Body of pancreas (tissue), 4 donors: ENCODE measurements at places on chromosomes 6 and 20. TPM values are rescaled to one million over a fixed set of nuclear protein-coding genes. Genes with fewer than 3 reads are reported as not detected.

TRMT11 gene
- 26.7 TPM for total RNA-seq

LY6G5C gene
- total RNA-seq: not detected

DNA sequence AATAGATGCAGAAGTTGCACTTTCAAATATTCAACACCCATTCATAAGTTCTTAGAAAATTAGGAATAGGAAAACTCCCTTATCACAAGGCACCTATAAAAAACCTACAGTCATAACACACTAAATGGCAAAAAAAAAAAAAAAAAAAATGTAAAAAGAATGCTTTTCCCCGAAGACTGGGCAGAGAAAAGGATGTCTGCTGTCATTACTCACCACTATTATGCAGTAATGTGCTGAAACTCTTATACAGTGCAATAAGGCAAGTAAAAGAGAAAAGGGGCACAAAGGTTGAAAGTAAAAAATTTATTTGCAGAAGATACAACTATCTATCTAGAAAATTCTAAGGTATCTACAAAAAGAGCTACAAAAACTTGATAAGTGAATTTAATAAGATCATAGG lies 607.8 kb upstream of the ARID1B start:
- H3K27ac ChIP-seq: no peak overlapping the region
- no peak for DNase-seq
- H3K27me3 ChIP-seq: no peaks in the 10 kb centered on the region
- H3K4me3 ChIP-seq: no peak overlapping the region

GRCh38 chr6:156875062-156875461 lies 97.9 kb downstream of the ARID1B start:
- no peak overlapping the region for H3K27ac ChIP-seq
- DNase-seq: no peak
- H3K27me3 ChIP-seq: no peaks in the 10 kb centered on the region
- peaks cover 40% of the 10 kb centered on the region for H3K4me1 ChIP-seq
- no peaks in the 10 kb centered on the region for H3K36me3 ChIP-seq

MGME1 gene
- 6.5 TPM for total RNA-seq

DNA sequence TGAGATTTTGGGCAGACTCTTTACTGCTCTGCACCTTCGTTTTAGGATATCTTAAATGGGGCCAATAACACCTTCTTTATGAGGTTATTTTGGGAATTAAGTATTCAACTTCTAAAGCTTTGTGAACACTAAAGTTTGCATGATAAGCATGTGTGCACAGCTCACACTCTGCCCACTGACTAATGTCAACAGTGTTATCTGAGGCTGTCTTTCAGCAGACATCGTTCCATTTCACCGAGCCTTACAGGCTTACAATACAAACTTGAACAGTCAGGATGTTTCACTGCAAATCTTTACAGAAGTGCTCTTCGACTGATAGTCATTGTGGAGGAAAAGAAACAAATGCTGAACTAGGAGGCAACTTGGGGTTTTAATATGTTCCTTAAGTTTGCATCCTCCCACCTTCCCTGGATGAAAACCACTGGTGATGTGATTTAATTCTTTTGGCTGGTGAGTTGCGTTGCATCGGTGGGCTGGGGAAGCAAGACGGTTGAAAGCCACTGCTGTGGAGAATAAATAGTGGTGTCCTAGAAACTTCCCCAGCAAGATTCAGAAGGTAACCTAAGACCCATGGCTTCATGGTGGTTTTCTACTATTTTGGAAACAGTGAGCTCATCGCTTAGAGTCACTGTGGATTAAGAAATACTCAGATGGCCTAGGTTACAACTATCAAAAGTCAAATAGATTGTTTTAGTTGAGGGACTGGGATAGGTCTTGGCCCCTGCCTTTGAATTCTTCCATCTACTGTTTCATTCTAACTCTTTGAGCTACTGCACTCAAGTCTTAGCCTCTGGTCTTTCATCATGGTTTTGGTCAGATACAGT lies 167.2 kb upstream of the MAP3K7 start:
- H3K4me1 ChIP-seq: peaks cover 11% of the 10 kb centered on the region
- DNase-seq: no peak
- H3K27ac ChIP-seq: no peak overlapping the region
- no peaks in the 10 kb centered on the region for H3K27me3 ChIP-seq
- H3K36me3 ChIP-seq: no peaks in the 10 kb centered on the region
- no peak overlapping the region for H3K4me3 ChIP-seq

- no peaks in the 10 kb centered on the region for H3K27me3 ChIP-seq
- no peaks in the 10 kb centered on the region for H3K36me3 ChIP-seq
- DNase-seq: no peak
- no peak overlapping the region for H3K27ac ChIP-seq
- H3K4me3 ChIP-seq: no peak overlapping the region
These were observed 5.1 kb downstream of the SPINT3 start for GRCh38 chr20:45510242-45510862.

DEFB116 gene
- total RNA-seq: not detected
